T-cell (primary cell): ENCODE measurements at places on chromosomes 12 and 14.

- no peak overlapping the region for H3K27ac ChIP-seq
- no peak for DNase-seq
- no peaks in the 10 kb centered on the region for H3K27me3 ChIP-seq
- H3K4me3 ChIP-seq: no peak overlapping the region
- no peaks in the 10 kb centered on the region for H3K36me3 ChIP-seq
These were observed 197.0 kb downstream of the DAD1 start for GRCh38 chr14:22391908-22392565.

- H3K4me3 ChIP-seq: no peak overlapping the region
- H3K27ac ChIP-seq: no peak overlapping the region
- H3K4me1 ChIP-seq: no peaks in the 10 kb centered on the region
- H3K36me3 ChIP-seq: no peaks in the 10 kb centered on the region
- no peak for DNase-seq
- peaks cover 71% of the 10 kb centered on the region for H3K27me3 ChIP-seq
These were observed 6.8 kb upstream of the LHX5 start for GRCh38 chr12:113478351-113479011.

- H3K27me3 ChIP-seq: peaks cover 4% of the 10 kb centered on the region
- no peak for DNase-seq
- H3K4me3 ChIP-seq: no peak overlapping the region
- no peak overlapping the region for H3K27ac ChIP-seq
- H3K4me1 ChIP-seq: no peaks in the 10 kb centered on the region
These were observed 40.2 kb downstream of the PAH start for GRCh38 chr12:102876883-102877282.

- peak; percentile 62 for DNase-seq
- no peaks in the 10 kb centered on the region for H3K36me3 ChIP-seq
- H3K4me1 ChIP-seq: peaks cover 7% of the 10 kb centered on the region
These were observed 180.8 kb downstream of the EFCAB11 start for GRCh38 chr14:89773644-89774316.

DNA sequence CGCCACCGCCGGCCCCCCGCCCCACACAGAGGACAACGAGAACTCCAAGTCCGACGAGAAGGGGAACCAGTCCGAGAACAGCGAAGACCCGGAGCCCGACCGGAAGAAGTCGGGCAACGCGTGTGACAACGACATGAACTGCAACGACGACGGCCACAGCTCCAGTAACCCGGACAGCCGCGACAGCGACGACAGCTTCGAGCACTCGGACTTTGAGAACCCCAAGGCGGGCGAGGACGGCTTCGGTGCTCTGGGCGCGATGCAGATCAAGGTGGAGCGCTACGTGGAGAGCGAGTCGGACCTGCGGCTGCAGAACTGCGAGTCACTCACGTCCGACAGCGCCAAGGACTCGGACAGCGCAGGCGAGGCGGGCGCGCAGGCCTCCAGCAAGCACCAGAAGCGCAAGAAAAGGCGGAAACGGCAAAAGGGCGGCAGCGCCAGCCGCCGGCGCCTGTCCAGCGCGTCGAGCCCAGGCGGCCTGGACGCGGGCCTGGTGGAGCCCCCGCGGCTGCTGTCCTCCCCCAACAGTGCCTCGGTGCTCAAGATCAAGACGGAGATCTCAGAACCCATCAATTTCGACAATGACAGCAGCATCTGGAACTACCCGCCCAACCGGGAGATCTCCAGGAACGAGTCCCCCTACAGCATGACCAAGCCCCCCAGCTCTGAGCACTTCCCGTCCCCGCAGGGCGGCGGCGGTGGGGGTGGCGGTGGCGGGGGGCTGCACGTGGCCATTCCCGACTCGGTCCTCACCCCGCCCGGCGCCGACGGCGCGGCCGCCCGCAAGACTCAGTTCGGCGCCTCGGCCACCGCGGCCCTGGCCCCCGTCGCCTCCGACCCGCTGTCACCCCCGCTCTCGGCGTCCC lies 150.9 kb downstream of the EGLN3 start:
- no peak overlapping the region for H3K27ac ChIP-seq
- peaks cover 2% of the 10 kb centered on the region for H3K4me1 ChIP-seq
- no peaks in the 10 kb centered on the region for H3K36me3 ChIP-seq

DNA sequence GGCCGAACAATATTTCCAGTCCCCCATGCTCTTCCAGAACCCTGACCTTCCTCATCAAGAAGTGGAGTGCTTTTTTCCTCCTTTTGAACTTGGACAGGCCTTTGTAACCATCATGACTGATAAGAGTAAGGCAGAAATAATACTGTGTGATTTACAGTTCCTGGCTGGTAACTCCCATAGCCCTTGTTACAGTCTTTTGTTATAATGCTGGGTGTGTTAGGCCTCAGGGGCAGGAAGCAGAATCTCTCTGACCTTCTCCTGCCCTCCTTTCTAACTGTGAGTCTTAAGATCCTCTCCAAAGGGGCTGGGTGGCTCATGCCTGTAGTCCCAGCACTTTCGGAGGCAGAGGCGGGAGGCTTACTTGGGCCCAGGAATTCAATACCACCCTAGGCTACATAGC lies 59.5 kb downstream of the BCAT1 start:
- no peaks in the 10 kb centered on the region for H3K27me3 ChIP-seq
- H3K4me3 ChIP-seq: no peak overlapping the region
- no peak overlapping the region for H3K27ac ChIP-seq
- H3K36me3 ChIP-seq: no peaks in the 10 kb centered on the region
